ENCODE measurements at places on chromosomes 6 and 20.

DNA sequence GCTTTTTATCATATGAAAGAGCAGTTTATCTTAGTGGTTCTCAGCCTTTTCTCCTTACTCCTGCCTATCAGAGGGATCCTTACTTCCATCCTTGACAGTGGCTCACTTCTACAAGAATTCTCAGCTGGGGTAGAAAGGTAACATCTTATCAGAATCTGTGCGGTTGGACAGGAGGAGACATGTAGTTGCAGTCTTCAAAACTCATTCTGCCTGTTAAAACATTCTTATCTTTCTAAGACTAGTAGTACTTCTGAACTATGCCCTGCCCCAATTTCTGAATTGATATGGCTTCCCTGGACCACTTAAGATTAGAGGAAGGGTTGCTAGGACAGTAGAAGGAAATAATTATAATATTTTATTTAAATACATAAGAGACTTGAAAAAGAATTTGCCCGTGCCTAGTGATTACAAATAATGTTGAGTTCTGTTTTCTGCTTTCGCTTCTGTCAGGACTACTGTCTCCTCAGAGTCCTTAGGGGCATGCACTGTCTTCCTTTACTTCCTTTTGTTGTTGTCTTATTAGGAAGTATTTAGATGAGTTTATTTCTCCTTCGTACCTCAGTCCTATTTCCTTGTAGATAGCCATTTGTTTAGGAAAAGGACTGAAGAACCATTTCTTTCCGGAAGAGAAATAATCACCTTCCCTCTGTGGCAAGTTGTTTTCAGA is 24.9 kb downstream of the BLTP3A start:
- DNase-seq: no peak

DNA sequence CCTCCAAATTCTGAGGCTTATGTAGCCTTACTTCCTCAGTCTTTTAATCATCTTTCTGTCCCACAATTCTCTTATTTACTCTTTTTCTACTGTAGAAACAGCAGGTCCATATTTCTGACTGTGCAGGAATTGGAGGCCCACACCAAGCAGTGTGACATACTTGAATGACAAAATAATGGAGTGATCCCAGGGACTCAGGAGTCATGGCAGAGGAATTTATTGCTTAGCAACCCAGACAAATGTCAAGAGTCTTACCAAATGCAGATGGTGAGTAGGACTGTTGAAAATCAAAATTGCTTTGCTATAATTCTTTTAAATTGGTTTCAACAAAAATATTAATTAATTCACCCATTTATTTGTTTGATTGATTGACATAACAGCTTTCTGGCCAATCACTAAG is 59.9 kb downstream of the HTR1B start:
- no peak for DNase-seq

DNA sequence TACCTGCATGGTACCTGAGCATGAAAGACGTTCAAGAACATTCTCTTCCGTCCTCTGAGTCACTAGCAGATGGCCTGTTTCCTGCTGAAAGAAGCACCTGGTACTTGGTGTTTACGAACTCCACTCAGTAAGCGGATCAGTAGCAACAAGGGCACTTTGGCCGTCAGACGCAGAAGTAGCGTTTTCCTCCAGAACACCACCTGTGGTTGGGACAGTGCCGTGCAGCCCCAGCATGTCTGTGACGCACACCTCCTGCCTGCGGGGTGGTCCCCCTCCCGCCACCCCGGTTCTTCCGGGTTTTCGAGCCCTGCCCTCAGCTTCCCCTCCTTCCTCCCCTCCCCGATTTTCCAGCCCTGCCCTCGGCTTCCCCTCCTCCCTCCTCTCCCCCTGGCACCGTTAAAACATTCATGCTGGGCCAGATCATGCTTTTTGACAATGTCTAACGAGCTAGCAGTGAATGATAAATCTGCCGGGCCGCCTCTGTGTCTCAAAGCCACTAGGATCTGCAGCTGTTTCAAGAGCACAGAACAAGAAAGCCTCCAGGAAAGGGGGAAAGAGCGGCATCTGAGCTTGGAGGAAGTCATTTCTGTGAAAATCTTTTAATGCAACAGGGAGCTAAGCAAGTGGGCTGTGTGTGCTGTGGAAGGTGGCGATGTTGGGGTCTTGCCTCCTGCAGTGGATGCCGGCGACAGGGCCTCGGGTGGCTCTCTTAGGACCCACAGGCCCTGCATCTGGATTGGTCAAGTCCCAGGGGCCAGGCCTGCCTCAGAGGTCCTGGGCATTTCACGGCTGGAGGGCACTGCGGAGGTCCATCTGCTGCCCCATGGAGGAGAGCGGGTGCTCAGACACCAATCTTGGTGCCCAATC is 207.9 kb downstream of the ERMARD start:
- peak; percentile 14 for DNase-seq

GRCh38 chr6:30227763-30228487 is 14.7 kb upstream of the TRIM26 start:
- no peak for DNase-seq

- no peak for DNase-seq
These were observed 242.9 kb downstream of the CDH4 start for GRCh38 chr20:61494763-61495575.

GRCh38 chr20:35461620-35462019 is 6.2 kb downstream of the CEP250 start:
- DNase-seq: no peak

DNA sequence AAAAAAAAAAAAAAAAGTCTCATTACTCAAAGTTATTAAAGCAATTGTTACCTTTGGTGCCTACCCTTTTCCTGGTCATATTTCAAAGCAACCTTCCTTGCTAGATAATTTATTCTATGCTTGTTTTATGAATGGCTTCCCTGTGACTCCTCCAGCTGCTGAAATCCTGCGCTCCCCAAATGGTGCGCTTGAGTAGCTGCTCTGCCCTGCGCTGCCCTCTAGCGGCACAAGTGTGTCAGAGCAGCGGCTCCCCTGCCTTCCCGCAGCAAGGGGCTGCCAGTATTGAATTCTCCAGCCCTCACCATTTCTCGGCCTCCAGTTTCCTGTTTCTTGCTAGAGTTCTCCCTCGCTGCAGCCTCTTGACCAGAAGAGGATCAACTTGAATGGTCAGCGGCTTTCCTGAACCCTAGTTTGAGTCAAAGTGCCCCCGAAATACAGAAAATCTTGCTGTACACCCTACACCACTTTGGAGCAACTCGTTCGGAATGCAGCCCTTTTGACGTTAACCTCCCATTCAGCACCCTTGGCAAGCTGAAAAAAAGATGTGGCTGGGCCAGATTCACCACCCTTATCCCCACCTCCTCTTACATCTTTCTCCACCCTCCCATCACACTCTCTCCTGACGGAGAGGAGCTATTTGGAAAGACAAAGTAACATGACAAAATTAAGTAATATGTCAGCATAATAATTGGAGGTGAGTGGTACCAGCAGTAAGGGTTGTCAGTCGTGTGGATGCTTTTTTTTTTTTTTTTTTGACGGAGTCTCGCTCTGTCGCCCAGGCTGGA is 60.4 kb upstream of the KLHL31 start:
- DNase-seq: peak; percentile 90

GRCh38 chr6:143058987-143059386 is 1.7 kb upstream of the AIG1 start:
- DNase-seq: no peak

GRCh38 chr6:55528624-55529023 is 50.4 kb downstream of the HMGCLL1 start:
- peak; percentile 11 for DNase-seq

DNA sequence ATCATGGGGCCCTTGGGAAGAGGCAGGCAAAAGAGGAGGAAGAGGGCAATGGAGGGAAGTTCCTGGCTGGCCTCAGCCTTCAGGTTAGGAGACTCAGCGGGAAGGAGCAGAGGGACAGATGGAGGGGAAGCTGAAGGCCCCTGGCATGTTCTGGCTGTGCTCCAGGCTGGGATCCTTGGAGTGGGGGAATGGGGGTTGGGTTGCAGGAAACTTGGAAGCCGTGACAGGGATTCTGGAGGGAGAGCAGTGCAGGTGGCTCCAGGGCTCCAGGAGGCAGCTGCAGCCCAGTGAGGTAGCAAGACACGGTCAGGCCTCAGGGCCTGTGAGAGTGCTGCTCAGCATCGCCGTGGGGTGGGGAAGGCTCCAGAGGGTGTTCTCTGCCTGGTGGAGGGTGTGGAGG is 64.6 kb upstream of the SCP2D1 start:
- DNase-seq: no peak

GRCh38 chr20:62825986-62826645 is 9.3 kb downstream of the COL9A3 start:
- DNase-seq: no peak
